Occipital lobe (tissue), 3 donors: ENCODE measurements at places on chromosomes 5 and 9. TPM values are rescaled to one million over a fixed set of nuclear protein-coding genes. Genes with fewer than 3 reads are reported as not detected.

- DNase-seq, result no peak
Measured at GRCh38 chr5:93572608-93573353, 8.2 kb downstream of the NR2F1-AS1 start.

DNA sequence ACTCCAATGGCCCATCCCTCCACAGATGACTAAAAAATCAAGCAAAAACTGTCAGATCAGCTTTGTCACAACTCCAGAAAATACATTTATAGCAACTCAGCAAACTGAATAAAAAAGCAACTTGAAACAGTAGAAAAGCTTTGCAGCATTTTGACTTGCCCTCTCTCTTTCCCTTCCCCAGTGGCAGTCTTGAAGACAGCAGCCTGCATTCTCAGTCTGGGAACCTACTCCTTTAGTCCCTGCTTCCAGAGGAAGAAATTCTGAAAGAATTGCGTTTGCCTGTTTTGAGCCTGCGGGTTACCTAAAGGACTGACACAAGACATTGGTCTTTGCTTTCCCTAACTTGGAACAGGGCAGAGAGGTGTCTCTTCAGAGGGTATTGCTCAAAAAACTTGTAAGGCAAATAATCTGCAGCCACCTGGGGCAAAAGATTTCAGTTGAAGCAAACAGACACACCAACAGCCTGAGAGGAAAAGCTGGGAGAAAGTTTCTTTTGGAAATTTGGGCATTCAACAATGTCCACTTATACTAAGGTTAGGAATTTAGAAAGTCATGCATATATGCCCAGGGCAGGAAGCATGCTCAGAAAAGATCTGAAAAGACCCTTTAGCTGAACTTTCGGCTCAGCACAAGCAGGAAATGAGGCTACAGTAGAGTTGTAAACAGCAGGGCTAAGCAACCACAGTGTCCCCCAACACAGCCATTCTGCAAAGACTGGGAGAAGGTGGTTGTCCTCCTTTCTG lies 15.2 kb upstream of the SLC35D2 start:
- no peak for DNase-seq

DNA sequence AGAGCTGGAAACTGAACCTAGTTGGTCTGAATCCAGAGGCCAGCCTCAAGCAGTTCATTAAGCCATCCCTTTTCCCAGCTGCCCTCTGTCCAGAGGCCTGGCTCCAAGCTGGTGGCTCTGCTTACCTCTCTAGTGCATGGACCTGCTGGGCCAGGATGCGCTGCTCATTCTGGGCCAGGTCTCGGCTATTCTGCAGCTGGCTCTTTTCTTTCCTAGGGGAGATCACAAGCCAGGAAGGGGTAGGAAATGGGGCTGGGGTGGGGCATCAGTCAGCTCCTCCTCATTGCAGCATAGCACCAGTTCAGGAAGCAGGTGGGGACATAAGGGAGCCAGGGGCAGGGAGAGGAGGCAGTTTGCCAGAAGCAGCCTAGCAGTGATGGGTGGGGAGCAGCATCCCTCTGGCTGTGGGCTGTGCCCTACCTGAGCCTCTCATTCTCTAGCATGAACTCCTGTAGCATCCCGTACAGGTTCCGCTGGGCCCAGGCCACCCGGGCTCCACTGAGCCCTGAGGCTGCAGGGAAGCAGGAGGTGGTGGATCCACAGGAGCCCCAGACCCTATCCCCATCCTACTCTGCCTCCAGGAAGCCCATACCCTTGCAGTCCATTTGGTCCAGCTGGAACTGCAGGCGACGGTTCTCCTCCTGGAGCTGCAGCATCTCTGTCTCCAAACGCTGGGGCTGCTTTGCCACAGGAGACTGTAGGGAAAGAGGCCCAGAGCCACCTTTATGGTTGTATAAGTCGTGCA lies 5.2 kb downstream of the KIF12 start:
- DNase-seq, result no peak

GRCh38 chr5:153456354-153456753 lies 34.1 kb upstream of the GRIA1 start:
- no peak for DNase-seq

DNA sequence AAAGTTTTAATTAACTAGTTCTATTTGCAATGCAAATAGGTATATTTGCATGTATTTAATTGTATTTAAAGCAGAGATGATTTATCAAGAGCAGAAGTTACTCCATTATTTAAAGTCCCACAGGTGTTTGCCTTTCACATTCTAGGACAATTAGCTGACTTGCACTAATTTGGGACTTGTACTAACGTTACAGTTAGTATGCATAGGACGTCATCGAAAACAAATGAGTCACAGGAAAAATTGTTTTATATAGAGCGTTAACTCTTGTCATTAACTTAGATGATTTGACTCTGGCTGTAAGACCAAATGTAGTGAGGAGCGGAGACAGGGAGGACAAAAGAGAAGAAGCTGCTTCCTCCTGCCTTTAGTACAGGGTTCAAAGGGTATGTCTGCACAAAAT lies 126.1 kb upstream of the IFNE start:
- DNase-seq, result no peak

DNA sequence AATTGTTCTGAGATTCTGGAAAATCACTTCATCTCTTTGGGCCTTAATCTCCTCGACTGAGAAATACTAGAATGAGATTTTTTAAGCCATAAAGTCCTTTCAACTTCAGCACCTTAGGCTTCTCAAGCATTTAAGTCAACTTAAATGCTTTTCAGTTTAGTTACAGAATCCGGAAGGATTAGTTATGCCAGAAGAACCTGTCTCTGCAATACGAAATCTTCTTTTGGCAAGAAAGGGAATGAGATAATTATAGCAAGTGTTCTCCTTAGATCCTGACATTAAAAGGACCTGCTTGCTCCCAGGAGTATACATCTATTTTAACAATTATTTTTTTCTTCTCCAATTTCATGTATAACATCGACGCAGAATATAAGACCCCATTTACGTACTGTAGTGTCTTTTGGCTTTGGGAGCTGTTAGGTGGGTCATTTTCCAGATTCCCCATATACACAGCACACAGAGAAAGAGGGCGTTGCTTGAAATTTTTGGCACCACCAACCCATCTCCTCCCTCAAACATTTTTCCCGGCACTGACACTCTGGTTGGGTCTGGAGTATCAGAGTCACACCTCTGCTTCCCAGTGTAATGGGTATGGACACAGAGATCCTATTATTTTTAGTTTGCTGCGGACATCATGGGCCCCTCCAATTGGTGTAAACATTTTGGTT lies 43.6 kb upstream of the CLINT1 start:
- DNase-seq, result no peak

GRCh38 chr5:55864606-55865541 lies 13.7 kb downstream of the IL31RA start:
- DNase-seq, result no peak

DNA sequence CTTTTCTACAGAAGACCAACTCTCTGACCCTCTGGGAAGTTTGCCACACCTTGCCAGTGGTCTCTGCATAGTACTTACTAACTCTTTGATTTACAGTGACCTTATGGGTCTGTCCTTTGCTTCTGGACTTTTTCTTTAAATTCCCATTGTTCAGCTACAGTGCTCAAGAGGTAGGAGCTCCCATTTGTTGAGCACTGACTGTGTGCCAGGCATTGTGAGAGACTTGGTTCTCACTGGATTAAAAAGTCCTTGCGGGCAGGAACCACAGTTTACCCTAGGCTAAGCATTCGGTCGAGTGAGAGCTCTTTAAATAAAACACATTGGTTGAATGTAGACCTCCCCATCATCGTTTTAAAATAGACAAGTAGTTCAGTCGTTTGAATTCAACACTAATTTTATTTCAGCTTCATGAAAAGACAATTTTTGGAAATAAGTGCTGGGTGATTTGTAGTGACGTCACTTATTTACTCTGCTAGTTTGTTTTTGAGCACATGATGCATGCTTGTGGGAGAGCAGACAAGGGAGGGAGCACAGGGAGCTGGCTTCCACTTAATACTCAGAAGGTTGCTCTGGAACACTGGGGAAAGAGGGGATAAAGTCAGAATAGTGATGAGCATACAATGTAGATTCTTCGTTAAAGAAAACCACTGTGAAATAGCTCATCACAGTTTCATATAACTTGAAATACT lies 27.1 kb downstream of the RASGRF2 start:
- DNase-seq, result no peak

GRCh38 chr9:83238871-83239640 lies 176.1 kb upstream of the RASEF start:
- DNase-seq, result no peak

GRCh38 chr5:181235689-181236366 lies 7.9 kb downstream of the RACK1 start:
- no peak for DNase-seq

GRCh38 chr9:99778308-99778707 lies 43.4 kb upstream of the NR4A3 start:
- DNase-seq, result no peak

DNA sequence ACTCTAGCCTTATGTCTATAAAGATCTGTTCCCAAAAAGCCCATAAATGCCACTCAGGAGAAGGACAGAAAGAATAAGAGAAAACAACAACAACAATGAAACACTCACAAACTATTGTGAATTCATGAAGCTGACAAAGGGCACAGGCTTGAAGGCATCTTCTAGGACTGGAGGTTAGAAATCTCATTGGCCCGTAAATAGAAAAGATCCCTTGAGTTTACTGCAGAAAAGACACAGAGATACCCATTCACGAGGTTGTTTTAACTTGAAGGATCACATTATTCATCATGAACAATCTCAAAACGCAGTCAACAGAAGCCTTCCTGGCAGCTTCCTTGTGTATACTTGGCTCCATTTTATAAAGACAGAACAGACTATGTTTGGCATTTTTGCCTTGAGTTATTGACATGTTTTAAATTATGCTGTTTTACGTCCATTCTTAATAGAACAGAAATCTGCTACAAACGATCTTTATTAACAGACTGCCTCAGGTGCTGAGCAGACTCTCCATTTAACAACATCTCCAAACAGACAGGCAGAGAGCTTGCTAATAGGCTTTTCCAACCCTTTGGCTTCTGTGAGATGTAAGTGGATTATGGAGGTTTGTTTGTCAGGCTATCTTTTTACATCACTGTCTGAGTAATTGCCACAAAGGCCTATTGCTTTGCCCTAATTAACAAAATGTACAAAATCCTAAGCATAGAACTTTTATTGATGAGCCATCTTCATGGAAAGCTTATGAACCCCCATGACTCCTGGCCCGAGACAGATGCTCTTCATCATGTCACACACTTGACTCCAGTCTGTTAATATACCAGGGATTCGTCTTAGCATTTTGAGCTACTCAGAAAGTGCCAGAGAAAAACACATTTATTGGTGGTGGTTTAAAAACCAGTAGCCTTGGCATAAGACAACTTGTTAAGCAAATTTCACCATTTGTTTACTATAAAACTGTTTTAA lies 735.3 kb upstream of the ZNF608 start:
- DNase-seq, result no peak

GRCh38 chr9:36100532-36100931 lies 36.0 kb upstream of the GLIPR2 start:
- no peak for DNase-seq

- DNase-seq, result no peak
Measured at GRCh38 chr9:113446323-113446740, 17.2 kb upstream of the RGS3 start.

DNA sequence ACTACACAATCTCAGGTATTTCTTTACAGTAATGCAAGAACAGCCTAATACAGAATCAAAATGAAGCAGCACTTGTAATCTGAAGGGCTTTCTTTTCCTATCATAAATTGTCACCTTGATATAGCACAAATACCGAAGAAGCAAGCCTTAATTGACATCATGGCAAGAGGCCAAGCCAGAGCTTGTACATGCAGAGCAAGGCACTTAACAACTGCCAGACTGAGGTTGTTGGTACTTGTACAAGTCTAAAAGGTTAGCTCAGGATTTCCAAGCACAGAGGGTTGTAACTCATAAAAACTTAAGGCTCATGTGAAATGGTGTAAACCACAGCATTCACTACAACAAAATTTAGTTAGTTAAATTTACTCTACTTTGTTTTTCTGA lies 158.8 kb upstream of the SPEF2 start:
- DNase-seq, result no peak

DNA sequence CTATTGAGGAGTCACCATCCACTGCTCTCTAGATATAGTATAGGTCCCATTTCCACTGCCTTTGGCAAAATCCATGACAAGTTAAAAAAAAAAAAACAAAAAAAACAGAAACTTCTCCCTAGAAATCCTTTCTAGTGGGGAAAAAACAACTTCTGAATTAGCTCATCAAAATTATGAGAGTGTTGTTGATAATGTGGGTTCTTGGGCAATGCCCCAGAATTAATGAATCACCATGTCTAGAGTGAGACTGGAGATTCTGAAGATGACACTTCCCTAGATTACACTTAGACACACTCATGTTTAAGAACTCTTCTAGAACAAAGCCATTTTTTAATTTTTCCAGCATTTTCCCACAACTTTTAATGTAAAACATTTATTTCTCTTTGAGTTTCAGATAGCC lies 728.0 kb upstream of the C9orf72 start:
- DNase-seq, result no peak

DNA sequence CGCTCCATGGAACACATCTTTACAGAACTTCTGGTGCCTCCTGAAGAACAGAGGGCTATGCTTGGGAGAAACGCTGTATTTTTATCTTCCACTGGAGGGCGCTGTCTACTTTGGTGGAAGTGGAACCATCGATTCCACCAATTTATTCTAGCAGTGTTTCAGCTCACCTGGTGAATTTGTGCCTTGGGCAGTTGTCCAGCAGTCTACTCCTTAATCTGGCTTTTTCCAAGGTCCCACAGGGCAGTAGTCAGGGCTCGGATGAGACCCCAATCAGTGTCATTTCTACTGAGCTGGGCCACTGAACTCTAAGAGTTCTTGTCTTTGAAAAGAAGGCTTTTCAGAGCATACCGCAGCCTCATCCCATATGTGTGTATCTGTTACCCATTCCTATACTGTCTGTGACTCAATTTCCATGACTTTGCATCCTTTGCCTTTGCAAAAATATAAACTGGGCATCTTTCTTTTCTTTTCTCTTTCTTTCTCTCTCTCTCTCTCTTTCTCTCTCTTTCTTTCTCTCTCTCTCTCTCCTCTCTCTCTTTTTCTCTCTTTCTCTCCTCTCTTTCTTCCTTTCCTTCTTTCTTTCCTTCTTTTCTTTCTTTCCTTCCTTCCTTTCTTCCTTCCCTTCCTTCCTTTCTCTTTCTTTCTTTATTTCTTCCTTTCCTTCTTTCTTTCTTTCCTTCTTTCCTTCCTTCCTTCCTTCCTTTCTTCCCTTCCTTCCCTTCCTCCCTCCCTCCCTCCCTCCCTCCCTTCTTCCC lies 138.4 kb upstream of the ZNF618 start:
- no peak for DNase-seq

GRCh38 chr9:90961375-90961774 lies 159.8 kb downstream of the SYK start:
- DNase-seq, result no peak

GRCh38 chr9:72185561-72185960 lies 36.3 kb downstream of the GDA start:
- no peak for DNase-seq

The MVB12B gene
- total RNA-seq, result 28.7 TPM

The AK6 gene
- total RNA-seq, result 22.0 TPM

The VDAC1 gene
- 209 TPM for total RNA-seq

The CDC42SE2 gene
- total RNA-seq, result 170 TPM

The SLC9A3 gene
- 1.4 TPM for total RNA-seq

The FGF18 gene
- 0.62 TPM for total RNA-seq

The SEPTIN8 gene
- total RNA-seq, result 29.5 TPM

The WDR31 gene
- total RNA-seq, result 1.7 TPM

The NCBP1 gene
- 64.3 TPM for total RNA-seq

The CCDC69 gene
- total RNA-seq, result 0.78 TPM

The DMAC1 gene
- total RNA-seq, result 38.1 TPM

The NINJ1 gene
- 7.5 TPM for total RNA-seq
